ENCODE measurements at places on chromosomes 12 and 14.

GRCh38 chr12:109294286-109294796, 14.7 kb downstream of the FOXN4 start:
- DNase-seq: no peak

DNA sequence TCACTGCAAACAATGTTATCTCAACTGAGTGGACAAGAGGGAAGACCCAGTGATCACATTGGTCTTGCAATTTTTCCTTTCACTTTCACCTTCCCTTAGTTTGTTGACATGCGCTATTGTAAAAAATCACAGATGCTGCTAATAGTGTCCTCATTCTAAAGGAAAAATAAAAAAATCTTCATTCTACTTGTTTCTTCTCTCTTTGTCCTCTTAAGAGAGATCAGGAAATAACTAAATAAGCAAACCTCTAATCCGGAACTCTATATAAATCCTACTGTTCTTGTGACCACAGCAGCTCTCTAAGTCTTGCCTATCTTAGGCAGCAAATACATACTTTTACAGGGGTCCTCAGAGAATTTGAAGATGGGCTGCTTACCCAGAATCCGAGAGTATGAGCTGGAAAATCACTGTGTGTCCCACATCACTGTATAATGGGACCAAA, 257.7 kb downstream of the NAV3 start:
- DNase-seq: peak; percentile 53

- no peak for DNase-seq
Observed at GRCh38 chr14:49677643-49678042, 10.4 kb downstream of the POLE2 start.

DNA sequence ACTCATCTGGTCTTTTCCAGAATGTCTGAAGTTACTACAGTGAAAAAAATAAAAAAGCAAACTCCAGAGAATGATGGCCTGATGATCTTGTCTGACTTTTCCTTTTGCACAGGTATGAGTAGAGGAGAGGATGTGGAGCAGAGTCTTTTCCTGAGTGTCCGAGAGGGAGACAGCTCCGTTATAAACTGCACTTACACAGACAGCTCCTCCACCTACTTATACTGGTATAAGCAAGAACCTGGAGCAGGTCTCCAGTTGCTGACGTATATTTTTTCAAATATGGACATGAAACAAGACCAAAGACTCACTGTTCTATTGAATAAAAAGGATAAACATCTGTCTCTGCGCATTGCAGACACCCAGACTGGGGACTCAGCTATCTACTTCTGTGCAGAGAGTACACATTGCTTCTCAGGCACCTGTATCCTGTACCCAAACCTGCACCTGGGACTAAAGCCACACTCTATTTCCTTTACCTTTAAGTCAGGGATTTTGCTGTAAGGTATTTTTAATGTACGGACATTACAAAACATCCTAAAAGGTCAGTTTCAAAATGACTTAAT, 75.8 kb upstream of the OR4E1 start:
- no peak for DNase-seq

GRCh38 chr12:48901278-48901677, 24.0 kb downstream of the FKBP11 start:
- peak; percentile 55 for DNase-seq

DNA sequence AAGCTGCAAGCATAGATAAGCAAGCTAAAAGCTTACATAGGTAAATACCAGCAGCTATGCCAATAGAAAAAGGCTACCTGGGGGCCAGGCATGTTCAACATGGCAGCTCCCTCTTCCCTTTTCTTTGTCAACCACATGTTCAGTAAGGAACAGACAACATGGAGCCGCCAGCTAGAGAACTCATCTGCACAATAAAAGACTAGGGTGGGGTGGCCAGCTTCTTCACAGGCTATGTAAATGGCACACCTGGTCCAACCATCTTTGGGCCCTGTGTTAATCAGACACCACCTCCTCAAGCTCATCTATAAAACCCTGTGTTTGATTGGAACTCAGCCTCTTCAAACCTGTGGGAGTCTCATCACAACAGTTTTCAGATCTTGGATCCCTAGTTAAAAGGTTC, 129.7 kb upstream of the TMPO start:
- no peak for DNase-seq

All from iris pigment epithelial cell (primary cell).